ENCODE measurements at places on chromosomes 5 and 9. TPM values are rescaled to one million over a fixed set of nuclear protein-coding genes. Genes with fewer than 3 reads are reported as not detected.
A peak's percentile ranks its signal among the peaks of the same experiment; 100 is the strongest.

LRRC70 gene
- 1.6 TPM for total RNA-seq

MTX3 gene
- 12.7 TPM for total RNA-seq

- no peak for DNase-seq
Measured at GRCh38 chr5:77560677-77561263, 68.7 kb upstream of the WDR41 start.

- DNase-seq, result no peak
Measured at GRCh38 chr5:107869438-107870115, 198.8 kb upstream of the EFNA5 start.

MRPS2 gene
- 33.4 TPM for total RNA-seq

- DNase-seq, result no peak
Measured at GRCh38 chr9:14205463-14205862, 108.5 kb downstream of the NFIB start.

DNA sequence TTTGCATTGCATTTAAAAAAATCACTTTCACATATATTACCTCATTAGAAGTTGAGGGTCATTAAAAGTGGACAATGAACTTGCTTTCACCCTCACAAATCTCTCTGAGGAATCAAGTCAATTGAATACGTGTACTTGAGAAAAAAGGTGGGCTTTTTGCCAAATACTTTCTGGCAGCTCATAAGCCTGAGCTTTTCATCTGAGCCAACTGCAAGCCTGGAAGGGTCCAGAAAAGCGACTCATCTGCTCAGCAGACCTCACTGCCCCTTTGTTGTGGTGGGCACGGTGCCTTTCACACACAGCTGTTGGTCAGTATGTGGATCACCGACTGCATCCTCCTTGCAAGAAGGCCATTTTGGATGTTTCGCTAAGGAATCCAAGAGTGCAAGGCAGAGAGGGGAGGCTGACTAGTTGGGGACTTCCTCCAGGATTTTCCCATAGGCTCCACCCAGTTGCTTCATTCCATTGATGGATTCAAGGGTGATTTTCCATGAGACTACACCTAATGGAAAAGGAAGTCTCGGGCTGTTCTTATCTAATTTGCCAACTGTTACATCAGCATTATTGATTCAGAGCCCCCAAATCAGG lies 564.7 kb downstream of the PDE4D start:
- DNase-seq, result no peak

DNA sequence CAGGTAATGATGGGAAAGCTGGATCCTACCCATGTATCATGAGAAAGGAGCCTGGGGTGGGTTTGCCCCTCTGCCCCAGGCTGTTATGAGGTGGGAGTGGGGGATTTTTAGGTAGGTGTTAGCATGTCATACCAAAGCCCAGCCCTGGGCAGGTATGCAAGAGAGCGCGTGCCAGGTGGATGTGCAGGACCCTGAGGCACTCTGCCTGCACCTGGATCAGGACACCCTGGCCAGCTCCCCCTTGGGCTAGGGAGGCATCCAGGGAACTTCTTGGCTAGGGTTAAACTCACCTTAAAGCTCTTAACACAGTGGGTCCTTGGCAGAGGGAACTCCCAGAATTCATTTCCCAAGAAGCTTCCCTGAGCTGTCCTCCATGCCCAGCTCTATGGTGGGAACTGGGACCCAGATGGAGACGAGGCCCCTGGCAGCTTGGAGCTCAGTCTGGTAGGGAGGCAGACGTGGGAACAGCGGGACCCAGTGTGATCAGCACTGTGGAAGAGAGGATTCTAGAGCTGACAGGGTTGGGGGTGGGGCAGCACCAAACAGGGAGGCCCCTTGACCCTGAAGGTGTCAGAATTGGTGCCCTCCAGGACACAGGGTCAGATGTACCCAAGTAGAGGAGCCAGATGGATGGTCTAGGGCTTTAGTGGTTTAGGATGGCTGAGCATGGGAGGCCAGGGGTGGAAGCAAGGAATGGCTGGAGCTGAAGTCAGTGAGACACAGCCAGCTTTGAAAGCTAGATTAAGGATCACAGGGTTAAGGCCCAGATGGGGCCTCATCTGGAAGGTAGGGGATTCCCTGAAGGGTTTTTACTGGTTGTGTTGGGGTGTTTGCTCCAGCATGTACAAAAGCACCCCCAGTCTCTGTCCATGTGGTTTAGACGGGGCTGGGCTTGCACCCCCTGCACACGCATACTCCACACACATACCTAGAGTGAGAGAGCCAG lies 2.2 kb upstream of the PRR7 start:
- DNase-seq, result no peak

DNA sequence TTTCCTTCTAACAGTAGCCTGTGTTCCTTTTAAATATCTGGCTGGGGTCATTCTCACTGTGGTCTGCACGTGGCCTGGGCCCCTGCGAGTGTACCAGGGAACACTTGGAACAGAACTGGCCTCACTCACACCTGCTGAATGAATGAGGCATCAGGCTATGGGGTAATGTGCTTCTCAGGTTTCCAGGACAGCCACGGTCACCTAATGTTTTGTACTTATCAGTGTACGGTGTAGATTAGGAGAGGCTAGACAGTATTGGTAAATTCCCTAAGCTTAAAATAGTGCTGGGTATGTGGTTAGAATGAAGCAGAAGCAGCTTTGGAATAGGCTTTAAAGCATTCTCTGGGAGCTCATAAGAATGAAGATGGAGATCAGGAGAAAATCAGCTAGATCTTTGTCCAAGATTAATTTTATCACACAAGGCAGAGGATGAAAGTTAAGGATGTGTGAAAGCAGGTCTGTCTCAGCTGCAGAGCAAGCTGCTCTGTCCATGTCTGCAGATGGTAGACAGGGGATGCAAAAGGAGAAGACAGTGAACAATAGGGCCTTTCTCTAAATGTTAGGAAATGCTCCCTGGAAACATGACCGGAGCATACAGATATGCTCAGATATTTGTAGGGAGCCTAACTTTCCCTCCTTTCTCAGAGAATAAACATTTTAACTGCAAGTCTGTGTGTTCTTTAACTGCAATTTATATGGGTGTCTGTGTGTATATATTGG lies 267.5 kb downstream of the NR3C1 start:
- DNase-seq, result no peak

HRH2 gene
- not detected for total RNA-seq

PCDHA1 gene
- not detected for total RNA-seq

GRCh38 chr5:11527652-11528349 lies 376.4 kb downstream of the CTNND2 start:
- DNase-seq, result no peak

GRCh38 chr5:112119508-112119907 lies 299.6 kb downstream of the EPB41L4A start:
- no peak for DNase-seq

CHSY3 gene
- 19.7 TPM for total RNA-seq

TMEM252 gene
- total RNA-seq, result not detected

- no peak for DNase-seq
Measured at GRCh38 chr5:45862763-45863162, 166.6 kb upstream of the HCN1 start.

DNA sequence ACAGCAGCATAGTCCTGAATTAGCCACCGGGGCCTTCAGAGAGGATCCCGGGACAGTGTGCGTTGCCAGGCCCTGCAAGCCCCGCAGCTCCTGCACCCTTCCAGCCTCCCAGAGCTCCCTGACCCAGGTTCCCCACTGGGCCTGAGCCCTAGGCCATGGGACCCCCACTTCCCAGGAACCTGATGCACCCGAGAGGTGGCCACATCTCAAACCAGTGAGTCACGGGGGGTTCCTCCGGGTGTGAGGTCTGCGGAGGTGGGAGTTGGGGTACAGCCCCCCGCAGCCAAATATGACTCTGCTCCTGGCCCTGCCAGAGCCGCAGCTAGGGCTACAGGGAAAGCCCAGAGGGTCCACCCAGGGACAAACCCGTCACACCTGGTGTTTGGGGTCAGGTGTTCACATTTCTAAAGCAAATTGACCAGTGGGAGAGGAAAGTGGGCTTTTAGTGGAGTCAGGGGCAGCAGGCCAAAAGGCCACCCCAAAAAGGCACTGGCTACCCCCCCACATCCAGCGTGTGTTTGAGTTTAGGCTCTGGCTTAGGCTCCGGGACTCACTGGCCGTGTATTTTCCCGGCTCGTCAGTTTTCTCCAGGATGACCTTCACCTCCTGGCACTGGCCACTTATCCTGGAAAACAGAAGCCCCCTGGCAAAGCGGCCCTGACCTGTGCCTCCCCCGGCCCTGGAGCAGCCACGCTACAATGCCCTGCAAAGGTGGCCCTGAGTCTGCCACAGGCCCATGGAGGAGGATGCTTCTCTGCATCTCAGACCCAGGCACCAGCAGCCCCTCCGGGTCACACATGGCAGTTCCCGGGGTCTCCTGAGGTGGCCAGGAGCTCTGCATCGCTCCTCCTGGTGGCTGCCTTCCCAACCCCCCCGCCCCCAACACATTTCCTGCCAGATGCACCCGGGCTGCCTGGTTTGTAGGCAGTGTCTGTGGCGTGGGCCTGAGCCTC lies 17.4 kb upstream of the OBP2B start:
- DNase-seq, result no peak

DNA sequence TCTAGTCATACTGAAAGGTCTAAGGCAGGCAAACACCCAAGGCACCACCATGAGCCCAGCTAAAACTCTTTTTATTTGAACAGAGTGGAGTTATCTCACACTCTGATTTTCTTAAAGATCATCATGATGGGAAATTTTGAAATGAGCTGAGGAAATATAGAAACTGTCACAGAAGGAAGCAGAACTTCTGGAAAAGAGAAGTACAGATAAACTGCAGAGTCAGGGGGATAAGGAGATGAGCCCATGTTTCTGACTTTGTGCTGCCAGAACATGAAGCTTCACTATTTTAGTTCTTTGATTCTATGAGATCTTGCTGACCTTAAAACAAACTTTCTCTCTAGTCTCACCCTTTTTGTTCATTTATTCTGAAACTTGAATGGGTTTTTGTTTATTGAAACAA lies 406.5 kb upstream of the EDIL3 start:
- DNase-seq, result no peak

- DNase-seq, result no peak
Measured at GRCh38 chr9:110076894-110077725, 130.8 kb downstream of the C9orf152 start.

DNA sequence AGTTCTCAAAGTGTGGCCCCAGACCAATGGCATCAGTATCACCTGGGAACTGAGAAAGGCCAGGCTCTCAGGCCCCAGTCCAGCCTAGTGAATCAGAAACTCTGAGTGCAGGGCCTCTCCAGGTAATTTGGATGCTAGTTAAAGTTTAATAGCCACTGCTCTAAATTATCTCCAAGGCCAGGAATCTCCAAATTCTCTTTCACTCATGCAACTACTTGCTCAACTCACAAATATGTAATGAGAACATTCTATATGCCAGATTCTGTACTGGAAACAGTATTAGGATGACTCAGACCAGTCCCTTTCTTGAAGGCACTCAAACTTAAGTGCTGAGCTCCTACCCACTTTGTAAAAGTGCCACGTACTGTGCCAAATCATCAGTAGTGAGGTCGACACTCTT lies 84.6 kb downstream of the PAPPA start:
- DNase-seq, result no peak

DNA sequence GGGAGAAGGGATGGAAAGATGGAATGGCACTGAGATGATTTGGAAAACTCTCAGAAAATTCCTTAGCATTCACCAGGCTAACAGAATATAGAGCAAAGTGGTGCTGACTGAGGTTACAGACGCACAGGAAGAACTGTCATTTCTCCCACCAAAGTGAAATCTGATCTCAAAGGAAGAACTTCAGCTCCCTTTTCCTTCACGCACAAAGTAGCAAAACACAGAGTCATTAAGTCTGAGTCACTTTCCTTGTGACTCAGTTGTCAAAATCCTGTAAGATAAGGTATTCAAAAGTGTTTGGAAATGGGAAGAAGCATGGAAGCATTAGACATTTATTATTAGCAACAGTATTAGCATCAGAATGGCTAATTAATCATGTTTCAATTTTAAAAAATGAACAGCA lies 11.7 kb downstream of the MPDZ start:
- DNase-seq, result no peak

TIMD4 gene
- not detected for total RNA-seq

GRCh38 chr5:55232985-55233928 lies at the start of gene CCNO:
Gene CCNO, minus strand, starts transcription at chr5:55233608. Its CDS starts 85 bp downstream, at chr5:55233523.
- DNase-seq, result peak; percentile 88

- no peak for DNase-seq
Measured at GRCh38 chr5:38996123-38996522, 78.1 kb downstream of the RICTOR start.

DNA sequence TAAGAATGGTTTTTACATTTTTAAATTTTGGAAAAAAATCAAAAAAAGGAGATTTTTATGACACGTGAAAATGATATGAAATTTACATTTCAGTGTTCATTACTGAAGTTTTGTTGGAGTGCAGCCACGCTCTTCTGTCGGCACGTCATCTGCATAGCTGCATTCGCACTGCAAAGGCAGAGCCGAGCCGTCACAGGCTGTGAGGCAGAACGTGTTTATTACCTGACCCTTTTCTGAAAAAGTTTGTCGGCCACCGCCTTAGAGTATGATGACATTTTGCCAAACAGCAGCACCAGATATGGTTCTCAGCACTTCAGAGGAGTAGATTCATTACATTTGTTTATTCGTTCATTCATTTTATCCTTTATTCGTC lies 24.1 kb downstream of the HRH2 start:
- DNase-seq, result no peak

LHX3 gene
- not detected for total RNA-seq

DNA sequence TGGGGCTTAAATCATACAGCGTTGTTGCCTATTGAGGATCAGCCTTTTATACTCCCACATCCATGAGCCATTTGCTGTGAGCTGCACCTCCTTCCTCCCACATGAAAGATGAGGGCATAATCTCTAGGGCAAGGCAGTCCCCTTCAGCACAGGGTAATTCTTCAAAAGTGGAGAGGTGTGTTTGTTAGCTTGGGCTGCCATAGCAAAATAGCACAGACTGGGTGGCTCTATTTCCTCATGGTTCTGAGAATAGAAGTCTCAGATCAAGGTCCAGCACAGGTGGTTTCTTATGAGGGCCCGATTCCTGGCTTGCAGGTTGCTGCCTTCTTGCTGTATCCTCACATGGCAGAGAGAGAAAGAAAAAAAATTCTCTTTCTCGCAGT lies 121.8 kb upstream of the SLC12A2 start:
- no peak for DNase-seq

DNA sequence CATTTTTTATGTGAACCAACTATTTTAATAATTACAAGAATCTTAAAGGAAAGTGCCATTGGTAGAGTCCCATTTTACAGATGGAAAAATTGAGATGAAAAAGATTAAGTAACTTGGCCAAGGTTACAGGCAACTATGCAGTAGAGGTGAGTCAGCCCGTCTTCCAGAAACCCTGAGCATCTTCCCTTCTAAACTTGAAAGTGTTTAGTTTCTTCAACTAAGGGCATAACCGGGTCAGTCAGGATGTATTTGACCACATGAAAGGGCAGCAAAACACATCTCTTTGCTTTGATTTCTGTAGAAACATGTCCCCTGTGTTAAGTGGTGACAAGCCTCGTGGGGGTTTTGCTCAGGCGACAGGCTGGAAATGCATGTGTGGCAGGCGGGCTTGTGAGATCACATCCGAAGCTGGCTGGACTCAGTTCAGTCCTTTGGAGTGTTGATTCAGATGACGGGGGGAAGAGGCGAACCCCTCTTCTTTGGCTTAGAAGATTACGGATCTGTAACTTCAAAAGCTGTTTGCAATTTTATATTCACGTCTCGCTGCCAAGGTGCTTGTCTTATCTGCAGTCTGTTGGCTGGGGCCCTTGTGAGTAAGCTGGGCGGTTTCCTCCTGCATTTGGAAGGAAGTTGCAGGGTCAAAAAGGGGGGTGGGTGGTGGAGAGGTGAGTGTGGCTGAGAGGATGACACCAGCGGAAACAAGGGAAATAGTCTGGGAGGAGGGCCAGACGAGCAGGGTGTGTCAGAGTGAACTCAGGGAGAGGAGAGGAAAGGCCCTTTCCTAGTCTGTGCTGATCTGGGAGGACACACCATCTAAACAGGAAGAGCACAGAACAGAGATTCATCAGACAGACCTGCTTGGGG lies 78.9 kb upstream of the RPS23 start:
- no peak for DNase-seq

C9orf152 gene
- not detected for total RNA-seq

- no peak for DNase-seq
Measured at GRCh38 chr5:88145611-88146467, 122.8 kb downstream of the TMEM161B start.
